ENCODE measurements at places on chromosomes 6 and 20.

GRCh38 chr6:24831771-24832716, 33.3 kb upstream of the ARMH2 start:
- DNase-seq: no peak

GRCh38 chr6:45712786-45713185, 302.9 kb downstream of the CLIC5 start:
- DNase-seq: no peak

DNA sequence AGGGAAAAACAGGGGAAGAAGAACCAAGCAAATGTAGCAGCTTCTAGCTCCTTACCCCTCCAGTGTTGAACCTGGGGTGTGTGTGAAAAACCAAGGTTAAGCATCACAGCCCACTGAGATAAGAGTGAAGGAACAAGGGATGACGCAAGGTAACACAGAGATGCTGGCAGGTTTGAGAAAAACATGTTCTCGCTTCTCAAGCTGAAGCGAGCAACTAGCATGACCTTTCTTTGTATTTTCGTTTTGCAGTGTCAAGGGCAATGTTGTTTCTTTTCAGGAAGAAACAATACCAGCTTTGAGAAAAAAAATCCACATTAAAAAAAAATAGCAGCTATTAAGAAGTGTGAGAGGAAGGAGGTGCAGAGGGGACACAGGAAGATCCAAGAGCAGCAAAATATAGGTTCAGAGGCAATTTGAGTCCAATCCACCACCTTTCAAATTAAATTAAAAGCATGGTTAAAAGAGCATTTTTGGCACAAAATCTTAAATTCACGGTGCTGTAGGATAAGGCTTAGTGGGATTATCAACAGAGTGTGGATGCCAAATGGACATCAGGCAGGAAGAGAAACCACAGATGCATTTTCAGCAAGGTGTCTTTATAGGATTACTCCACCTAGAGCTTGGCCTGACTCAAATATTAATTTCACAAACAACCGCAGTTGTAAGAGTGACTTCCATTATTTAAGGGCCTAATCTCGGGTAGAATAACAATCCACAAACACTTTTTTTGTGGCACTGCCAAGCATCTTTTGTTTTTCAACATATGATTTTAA, 70.9 kb downstream of the SYNE1 start:
- no peak for DNase-seq

DNA sequence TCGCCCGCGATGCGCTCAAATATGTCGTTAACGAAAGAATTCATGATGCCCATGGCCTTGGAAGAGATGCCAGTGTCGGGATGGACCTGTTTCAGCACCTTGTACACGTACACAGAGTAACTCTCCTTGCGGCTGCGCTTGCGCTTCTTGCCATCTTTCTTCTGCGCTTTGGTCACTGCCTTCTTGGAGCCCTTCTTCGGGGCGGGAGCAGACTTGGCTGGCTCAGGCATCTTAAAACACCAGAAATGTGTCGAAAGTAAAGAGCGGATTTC, 36.4 kb downstream of the HFE start:
- DNase-seq: no peak

- DNase-seq: no peak
Measured at GRCh38 chr6:110322874-110323242, 35.3 kb downstream of the METTL24 start.

DNA sequence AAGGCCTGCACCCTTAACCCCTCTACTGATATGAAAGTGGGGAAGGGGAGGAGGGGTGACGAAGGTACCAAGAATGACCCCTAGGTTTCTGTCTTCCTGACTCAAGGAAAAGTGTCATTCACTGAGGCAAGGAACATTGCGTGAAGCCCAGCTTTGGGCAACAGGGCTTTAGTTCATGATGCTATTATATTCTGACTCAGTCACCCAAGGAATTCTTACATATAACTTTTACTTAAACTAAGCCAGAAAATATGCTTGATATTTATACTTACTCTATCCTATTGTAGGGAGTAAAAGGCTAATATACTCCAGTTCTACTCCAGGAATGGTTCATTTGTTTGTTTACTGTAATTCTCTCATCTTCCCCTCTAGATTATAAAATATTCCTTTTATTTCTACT, 60.5 kb downstream of the DOP1A start:
- no peak for DNase-seq

DNA sequence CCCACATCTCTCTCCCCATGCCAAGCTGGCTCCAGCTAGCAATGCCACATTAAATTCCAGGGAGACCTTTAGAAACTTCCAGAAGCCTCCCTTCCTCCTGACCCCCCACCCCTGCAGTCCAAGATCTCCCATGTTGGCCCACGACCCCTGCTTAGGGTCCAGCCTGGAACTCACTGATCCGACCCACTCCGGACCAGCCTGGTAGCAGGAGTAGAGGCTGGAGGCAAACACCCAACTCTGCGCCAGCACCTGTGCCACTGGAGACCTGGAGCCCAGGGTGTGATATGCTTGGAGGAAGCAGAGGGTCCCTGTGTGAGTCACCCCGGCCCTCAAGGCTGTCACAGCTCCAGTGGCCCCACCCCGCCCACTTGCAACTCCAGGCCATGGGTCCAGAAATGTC, 3.3 kb upstream of the ULBP1 start:
- DNase-seq: no peak

DNA sequence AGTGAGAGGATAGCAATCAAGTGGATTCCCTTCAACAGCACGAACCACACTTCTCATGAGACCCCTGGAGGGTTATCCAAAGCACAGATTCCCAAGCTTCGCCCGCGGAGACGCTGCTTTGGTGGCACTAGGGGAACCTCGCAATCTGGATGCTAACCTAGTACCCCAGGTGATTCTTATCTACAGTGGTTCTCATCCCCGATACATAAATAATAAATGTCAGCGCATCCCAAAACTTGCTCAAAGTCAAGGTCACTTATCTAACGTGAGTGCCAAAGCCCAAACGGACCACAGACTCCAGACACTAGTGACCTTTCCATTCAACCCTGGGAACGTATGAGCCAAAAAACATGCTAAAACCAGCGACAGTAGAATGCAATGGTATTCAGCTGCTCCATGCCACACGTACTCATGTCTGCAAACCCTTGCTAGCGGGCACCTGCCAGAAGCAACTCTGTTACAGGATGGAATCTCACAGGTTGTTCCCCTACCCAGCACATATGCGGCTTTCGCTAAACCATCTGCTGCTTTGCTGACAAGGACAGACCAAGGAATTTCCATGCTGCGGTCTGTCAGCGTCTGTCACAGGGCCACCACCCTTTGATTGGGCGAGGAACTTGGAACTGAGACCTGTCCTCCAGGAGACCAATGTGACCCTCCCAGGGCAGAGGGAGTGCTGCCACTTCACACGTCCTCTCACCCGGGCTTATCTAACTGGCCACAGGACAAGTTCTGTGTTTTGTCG, 16.8 kb downstream of the MYLK4 start:
- no peak for DNase-seq

- DNase-seq: no peak
Measured at GRCh38 chr6:139857143-139857542, 482.7 kb upstream of the CITED2 start.

- no peak for DNase-seq
Measured at GRCh38 chr20:63007646-63008488, 1.1 kb upstream of the BHLHE23 start.

GRCh38 chr20:53346335-53346648, 247.3 kb downstream of the ZNF217 start:
- DNase-seq: no peak

- no peak for DNase-seq
Measured at GRCh38 chr20:47451602-47451904, 50.1 kb upstream of the NCOA3 start.

DNA sequence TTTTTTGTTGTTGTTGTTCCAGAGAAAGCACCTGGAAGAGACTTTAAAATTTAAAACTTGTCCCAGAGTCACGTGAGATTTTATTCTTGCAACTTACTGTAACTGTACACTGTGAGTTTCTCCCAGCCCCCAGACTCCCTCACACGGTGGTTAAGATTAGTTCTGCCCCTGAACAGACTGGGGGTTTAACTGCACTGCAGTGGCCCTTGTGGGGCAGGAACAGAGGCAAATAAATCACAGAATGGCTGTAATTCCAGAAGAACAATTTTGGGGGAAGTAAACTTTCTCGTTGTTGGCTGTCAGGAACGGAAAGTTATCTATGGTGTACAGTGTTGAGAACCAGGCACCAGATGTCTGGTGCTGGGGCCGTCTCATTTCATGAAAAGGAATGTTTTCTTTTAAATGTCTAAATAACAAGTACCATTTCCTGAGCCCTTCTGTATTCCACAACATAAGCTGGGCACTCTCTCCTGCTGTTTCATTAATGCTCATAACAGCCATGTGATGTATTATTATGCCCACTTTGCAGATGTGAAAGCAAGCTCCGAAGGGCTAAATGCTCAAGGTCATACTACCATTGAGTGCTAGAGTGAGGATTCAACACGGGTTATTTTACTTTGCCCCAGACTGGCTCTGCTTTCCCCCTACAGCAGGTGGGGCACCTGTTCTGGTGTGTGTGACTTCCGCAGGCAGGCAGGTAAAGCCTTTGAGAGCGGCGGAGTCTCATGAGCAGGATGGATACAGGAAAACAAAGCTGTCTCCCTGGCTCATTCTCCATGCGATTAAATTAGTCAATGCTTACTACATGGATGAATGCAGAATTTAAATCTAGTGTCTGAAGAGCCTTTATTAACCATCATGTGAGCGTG, 30.5 kb downstream of the CNKSR3 start:
- DNase-seq: no peak

DNA sequence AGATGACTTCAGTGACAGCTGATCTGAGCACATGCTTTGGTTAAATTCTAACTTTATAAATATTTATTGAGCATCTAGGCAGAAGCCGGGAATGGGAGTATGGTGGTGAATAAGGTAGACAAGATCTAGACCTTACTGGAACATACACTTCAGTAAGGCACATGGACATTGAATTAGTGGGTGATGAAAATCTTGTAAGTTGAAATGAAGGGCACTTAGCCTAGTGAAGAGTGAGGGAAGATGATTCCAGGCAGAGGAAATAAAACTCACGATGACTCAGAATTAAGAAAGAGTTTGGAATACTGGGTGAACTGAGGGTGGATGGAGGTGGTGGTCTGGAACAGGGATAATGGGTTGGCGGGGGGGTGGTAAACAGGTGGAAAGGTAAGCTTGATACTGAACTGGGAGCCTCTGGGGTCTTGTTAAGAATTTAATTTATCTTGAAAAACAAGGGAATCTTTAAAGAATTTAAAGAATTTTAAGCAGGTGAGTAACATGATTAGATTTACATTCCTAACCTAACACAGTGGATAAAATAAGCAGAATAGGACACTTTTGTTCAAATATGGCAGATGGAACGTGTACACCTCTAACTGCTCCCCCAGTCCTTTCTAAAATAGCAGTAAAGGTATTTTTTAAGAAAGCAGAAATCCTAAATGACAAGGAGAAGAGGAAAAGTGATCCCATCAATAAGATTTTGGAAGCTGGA, 75.2 kb upstream of the ARHGAP18 start:
- no peak for DNase-seq

- no peak for DNase-seq
Measured at GRCh38 chr6:7975764-7976146, 65.2 kb upstream of the TXNDC5 start.

DNA sequence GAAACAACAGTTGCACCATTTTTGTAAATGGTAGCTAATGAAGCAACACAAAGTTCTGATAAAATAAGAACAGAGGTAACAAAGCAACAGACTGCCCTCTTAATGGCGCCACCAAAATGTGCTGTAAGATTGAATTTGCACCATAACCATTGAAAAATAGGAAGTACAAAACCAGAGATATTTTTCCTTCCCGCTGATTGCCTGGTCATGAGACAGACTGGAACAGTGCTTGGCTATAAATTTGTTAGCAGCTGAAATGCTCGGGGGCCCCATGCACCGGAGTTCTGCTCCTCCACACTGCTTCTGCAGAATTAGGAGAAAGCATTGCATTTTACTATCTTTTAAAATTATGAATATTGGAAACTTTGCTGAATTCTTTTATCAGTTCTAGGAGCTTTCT, 164.4 kb upstream of the QKI start:
- no peak for DNase-seq

- DNase-seq: peak; percentile 88
Measured at GRCh38 chr20:36861875-36862801, 13.8 kb upstream of the TLDC2 start.

- peak; percentile 98 for DNase-seq
Measured at GRCh38 chr6:155528982-155529453, 73.4 kb upstream of the NOX3 start.

DNA sequence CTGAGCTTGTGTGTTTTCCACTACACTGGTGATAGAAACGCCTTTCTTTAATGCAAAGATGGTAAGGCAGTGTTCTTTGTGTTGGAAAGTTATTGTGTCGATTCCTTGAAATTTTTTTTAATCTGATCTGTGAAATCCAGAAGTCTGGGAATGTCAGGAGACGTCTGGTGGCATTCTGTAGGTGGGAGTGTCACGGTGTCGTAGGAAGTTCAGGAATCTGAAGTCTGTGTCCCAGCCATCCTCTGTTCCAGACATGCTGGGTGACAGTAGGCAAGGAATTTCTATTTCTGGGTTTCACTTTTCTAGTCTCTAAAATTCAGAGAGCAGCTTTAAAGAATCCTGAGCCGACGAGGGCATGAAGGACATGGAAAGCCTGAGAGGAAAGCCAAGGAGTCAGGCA, 223.8 kb downstream of the ZNF217 start:
- DNase-seq: no peak

DNA sequence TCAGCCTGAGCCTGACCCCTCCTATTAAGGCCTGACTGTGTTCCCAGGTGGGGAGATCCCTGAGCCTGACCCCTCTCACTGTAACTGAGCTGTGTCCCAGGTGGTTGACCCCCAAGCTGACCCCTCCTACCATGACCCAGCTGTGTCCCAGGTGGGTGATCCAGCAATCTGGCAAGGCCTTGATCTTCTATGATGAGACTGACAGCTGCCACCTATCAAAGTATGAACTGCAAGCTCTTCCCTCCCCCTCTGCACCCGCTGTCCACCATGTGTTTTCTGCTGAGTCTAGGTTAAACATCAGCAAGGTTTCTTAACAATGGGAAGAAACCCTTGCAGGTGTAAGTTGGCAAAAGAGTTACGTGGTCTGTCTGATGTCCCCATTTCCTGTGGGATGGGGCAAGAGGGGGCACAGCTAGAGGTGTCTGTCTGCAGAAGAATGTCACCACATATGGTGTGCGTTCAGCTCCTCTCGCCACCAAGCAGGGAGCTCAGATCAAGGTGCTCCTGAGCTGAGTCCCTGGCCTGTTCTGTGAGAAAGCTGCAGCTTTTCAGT, 5.9 kb downstream of the PXDC1 start:
- DNase-seq: no peak

- DNase-seq: no peak
Measured at GRCh38 chr6:20575704-20576451, 41.6 kb downstream of the CDKAL1 start.

DNA sequence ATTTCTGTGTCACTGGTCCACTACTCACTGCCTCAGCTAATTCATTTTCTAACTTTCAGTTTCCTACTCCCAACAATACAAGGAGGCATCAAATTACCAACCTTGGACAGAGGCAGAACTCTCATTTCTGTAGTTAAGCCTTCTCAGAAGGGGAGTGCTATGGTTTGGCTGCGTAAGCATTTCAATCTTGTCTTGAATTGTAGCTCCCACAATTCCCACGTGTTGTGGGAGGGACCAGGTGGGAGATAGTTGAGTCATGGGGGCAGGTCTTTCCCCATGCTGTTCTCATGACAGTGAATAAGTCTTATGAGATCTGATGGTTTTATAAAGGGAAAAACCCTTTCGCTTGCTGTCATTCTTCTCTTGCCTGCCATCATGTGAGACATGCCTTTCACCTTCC, 22.9 kb downstream of the HLA-DRA start:
- DNase-seq: no peak
